ENCODE measurements at places on chromosomes 2 and 18. TPM values are rescaled to one million over a fixed set of nuclear protein-coding genes. Genes with fewer than 3 reads are reported as not detected.

DNA sequence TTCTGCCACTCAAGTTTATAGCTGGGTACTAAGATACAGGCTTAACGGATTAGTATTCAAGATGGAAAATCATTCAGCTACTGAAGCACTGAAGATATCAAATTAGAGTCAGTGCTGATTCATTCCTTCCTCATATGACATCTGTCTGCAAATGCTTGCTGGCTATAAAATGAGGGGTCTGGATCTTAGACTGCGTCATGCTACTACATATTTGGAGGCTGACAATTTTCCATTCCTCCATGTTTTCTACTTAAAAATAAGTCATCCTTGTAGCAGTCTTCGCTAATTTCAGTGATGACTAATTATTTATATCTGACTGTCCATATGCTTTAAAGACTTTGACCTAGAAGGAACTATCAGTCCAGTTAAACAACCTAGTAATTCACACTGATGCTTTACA lies 233.4 kb downstream of the RIT2 start:
- DNase-seq = no peak

- DNase-seq = peak; percentile 22
Measured at GRCh38 chr18:5527603-5528002, 16.2 kb downstream of the EPB41L3 start.

- DNase-seq = no peak
Measured at GRCh38 chr2:226641008-226641407, 158.6 kb downstream of the IRS1 start.

DNA sequence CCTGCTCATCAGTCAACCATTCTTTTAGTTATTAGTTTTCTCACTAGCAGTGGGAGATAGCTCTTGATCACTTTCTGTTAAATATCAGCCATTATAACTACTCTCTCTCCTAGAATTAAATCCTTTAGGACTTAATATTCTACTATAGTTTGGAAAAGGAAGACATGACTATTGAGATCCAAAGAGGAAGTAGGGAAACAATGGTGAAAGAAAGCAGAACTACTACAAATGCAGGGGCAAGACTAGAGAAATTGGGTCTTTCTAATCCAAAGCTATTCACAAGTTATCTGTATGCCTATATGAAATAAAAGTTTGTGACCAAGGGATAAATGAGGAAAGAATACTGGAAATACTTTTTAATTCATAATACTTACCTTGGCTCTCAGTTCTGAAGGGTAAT lies 65.1 kb downstream of the SRBD1 start:
- no peak for DNase-seq

DNA sequence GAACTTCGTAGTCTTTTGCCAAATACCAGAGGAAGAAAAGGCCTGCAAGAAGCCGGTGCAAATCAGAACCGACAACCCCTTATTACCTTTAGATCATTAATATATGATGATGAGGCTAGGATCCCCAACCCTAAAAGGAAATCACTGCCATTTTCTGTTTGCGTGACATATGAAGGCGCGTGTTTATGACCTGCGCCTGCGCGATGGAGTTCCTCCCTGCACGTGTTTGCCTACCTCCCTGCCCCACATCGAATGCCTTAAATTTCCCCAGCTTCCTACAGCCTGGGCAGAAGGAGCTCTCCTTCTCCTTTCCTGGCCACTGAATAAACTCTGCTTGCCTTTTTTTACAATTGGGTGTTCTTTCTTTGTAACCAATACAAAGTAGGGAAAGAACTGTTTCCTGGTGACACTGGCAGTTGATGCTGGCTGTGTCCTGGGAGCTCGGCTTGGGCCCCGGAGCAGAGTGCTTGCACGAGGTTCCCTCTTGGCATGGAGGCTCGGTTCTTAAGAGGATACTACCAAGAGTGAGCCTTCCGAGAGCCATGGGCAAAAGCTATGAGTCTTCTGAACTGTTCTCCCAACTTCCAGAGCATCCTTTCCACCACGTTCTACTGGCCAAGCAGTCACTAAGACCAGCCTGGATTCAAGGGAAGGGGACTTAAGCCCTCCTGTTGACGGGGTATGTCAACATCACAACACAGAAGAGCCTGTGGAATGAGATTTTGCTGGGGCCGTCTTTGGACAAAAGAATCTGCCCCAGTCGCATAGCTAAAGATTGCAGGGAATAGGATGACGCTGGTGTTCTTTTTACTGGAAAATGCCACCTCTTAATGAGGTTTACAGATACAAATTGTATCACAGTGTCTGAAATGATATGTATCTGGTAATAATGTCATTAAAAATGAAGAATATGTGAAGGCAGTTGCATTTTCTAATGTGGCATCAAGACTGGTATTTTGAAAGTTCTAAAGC lies 179.8 kb downstream of the SH3BP4 start:
- no peak for DNase-seq

DNA sequence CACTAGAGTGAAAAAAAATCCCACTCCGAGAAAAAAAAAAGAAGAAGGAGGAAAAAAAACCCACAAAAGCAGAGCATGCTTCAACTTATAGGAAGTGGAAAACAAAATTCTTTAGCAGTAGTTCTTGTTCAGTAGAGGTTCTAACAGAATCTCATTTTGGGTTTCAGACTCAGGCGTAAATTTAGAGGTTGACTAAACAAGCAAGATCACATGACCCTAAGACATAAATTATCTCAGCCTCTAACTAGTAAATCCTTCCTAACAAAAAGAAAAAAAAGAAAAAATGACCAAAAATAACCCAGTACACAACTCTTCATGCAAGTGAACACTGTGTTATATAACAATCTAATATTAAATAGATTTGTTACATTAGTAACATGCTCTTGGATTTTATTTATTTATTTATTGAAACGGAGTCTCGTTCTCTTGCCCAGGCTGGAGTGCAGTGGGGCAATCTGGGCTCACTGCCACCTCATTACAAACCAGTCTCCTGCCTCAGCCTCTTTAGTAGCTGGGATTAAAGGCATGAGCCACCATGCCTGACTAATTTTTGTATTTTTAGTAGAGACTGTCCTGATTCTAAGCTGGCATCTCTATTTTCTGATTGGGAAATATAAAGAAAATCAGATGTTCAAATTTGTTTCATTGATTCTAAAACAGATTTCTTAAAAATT lies 35.4 kb downstream of the PPP4R3B start:
- peak; percentile 61 for DNase-seq

DNA sequence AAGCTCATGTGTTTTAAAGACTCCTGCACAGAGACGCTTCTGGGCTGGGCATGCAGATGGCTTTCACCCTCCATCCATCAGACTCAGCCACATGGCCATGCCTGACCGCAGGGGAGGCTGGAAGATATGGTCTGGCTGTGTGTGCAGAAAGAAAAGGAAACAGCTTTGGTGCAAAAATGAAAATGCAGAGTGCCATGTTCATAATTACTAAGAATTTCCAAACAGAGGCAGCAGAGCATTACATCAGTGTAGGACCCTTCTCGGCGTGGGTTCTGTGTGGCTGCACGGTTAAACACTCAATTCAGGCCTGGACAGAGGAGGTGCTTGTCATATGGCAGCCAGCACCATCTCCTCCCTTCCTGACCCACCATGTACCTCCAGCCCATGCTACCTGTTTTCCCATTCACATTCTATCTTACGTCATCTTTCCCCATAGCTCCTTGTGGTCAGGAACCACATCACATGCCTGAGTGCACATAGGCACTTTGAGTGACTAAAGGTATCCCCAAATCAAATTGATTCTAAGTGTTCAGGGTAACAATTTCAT lies 200.3 kb upstream of the ID2 start:
- DNase-seq = peak; percentile 12

- DNase-seq = peak; percentile 56
Measured at GRCh38 chr2:14634489-14635390, 2.2 kb downstream of the LRATD1 start.

GRCh38 chr2:112110966-112111365 lies 27.2 kb upstream of the FBLN7 start:
- DNase-seq = peak; percentile 28

DNA sequence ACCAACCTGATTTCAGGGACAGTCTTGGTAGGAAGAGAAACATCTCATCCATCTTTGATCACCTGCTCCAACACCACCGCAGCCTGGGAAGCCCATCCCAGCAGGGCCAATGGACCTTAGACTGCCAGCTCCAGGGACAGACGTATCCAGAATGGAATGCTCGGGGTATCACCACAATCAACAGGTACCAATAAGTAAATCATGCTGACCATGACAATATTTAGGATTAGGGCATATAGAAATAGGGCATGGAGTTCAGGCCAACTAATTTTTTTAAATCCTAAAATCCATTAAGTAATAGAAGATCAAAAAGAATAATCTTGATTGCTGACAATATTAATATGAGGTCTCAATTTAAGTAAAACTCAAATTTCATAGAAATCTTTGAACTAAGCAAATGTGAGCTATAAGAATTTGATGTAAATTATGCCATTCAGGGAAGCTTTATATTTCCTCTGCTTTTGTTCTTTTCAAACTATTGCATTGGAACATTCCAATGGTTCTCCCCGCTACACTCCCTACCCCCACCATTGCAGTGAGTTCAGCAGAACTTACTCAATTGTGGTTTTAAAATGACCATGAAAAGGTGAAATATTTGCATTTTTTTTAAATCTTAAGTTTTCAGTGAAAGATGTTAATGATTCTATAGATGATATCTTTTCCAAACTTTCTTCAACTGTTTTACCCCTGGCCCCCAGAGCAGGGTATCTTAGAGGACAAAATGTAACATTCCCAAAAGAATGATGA lies 138.6 kb downstream of the DNER start:
- DNase-seq = no peak

NR4A2 gene
- not detected for total RNA-seq

RTN4 gene
- total RNA-seq = 249 TPM

DNAH7 gene
- total RNA-seq = 0.64 TPM

GALNT14 gene
- total RNA-seq = 0.20 TPM

GAL3ST2 gene
- not detected for total RNA-seq

All from M059J (cell line).